AML-193 (cell line): ENCODE measurements at places on chromosomes 16 and 17.
A peak's percentile ranks its signal among the peaks of the same experiment; 100 is the strongest.

GRCh38 chr16:49634235-49635008 is 221.5 kb downstream of the ZNF423 start:
- DNase-seq, result no peak

GRCh38 chr17:4741544-4741943 is 1.8 kb upstream of the CXCL16 start:
- no peak for DNase-seq

GRCh38 chr17:20103454-20104446 is 94.6 kb downstream of the SPECC1 start:
- no peak for DNase-seq

GRCh38 chr17:77318491-77319210 is 177.9 kb downstream of the SEC14L1 start:
- no peak for DNase-seq

GRCh38 chr16:56869513-56870275 is 4.7 kb downstream of the SLC12A3 start:
- peak; percentile 35 for DNase-seq

DNA sequence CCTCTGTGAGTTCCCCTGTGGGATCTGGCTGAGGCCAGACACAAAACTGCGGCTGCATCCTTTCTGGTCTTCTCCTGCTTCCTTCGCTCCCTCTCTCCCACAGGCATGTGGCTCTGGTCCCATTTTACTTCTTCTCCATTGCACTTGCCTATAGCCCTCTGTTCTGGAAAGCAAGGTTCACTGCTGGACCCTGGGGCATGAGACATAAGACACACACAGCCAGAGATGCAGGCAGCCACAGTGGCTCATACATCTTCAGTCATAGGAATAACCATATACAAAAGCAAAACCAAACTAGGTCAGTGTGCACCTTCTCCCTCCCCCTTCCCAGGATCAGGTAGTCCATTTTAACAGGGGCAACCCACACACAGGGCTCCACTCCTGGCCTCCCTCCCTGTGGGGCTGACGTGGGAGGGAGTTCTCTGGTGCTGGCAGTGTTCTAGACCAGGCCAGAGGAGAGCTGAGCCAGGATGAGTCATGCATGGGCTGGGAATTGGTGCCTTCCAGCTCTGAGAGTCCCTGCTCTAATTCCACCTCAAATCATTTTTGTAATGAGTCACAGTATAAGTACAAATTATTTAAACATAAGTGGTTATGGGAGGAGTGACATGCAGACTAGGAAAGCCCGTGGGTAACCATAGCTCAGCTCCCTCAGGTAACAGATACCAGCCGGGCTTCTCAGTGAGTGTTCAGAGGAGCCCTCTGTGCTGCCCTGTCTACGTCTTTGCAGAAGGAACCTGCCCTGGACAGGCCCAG is 58.0 kb downstream of the ASIC2 start:
- DNase-seq, result no peak

GRCh38 chr16:8295513-8296237 is 294.6 kb downstream of the TMEM114 start:
- no peak for DNase-seq

DNA sequence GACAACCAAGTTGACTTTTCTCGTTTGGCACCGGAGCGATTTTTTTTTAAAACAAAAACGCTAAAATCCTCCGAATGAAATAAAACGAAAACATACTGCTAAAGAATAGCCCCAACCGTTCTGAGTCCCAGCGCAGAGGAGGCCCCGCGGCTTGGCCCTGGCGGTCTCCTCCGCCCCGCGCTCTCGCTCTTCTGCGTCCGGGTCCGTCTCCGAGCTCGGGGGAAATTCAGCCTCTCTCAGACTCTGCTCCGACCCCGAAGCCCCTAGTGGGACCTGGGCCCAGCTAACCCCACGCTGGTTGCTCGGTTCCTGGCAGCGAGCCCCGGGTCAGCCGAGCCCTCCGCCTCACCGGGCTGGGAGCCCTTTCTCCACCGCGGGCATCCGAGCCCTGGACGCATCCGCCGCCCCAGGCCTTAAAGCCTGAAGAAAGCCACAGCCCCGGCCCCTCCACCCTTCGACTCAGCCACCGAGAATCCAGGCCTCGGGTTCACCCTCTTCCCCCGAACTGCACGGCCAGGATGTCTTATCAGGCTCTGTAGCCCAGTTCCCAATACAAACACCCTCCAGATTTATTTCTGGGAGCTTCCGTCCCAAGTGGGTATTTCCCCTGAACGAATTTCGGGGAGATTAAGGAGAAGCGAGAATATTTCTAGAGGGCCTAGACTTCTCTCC is 1.2 kb downstream of the TBX2 start:
- DNase-seq, result no peak

DNA sequence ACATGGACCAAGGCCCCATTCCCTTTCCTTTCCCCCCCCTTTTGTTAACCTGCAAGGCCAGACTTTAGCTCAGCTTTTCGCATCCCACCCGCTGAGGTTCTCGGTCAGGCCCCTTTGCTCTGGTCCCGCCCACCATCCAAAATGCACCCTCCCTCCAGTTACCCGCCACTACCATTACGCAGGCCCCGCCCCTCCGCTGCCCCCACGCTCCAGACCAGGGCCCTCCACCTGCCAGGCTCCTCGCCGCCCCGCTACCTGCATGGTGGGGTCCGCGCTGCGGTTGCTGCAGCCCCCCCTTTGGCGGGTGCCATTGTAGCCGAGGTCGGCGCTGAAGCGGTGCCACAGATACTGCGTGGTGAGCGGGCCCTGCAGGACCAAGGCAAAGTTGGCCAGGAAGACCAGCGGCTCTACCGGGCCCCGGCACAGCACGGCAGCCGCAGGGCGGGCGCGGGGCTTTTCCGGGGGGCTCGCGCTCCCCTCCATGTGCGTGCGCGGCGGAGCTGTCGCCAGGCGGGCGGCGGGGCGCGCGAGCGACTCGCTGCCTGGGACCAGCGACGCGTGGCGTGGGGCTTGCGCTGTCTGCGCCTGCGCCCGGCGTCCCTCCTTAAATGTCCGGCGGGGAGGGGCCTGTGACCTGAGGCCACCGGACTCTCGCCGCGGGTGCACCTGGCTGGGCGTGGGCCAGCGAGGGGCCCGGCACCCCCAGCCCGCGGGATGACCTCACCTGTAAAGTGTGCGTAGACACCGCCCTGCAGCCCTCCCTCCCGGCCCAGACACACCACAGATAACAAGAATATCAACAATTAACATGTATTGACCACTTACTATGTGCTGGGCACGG is at the start of gene SLC46A1:
Gene SLC46A1 (minus strand): TSS at position 581 of the 841 bp plus-strand sequence. CDS start 98 bp downstream, at position 483.
- DNase-seq, result no peak

DNA sequence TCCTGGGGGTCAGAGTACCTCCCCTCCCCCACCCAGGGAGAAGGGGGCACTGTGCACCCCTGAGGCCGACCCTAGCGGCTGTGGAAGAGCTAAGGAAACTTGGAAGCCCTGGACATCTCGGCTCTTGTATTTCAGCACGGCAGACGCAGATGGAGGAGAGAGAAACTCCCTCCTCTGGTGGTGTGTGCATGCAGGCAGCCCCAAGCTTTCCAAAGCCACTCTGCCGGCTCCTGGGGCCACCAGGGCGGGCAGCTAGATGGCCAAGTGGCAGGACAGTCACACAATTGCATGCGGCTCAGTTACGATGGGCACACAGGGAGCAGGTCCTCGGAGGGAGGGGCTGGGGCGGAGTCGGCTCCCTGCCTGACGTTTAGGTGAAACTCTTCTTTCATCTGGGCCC is 195.5 kb downstream of the RBFOX3 start:
- DNase-seq, result no peak
